ENCODE measurements at places on chromosomes 4 and X.

GRCh38 chr4:94127707-94128328 is 79.8 kb upstream of the SMARCAD1 start:
- no peak for DNase-seq

- no peak for DNase-seq
Observed at GRCh38 chrX:18424482-18425198, 768 bp upstream of the CDKL5 start.

DNA sequence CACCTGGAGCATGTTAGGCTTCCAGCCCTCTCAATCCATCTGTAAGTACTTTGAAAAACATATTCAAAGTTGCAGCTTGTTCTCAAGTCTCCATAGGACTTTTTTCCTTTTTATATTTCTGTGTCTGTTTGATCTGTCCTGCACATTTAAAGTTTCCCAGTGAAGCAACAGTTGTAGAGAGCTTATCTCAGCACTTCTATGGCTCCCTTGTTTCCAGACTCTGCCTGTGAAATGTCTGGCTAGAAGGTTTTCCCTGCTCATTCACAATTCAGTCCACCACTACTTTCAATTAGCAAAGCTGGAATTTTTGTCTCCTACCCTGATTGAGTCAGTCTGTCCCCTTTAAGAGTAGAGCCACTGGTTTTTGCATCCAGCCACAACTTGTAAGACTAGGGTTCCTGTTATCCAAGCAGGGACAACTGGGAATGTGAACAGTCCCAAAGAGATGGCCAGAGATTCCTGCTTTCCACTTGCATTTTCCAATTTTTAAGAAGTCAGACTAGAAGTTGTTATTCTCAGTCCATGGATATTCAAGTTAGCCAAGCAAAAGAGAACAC is 116.1 kb downstream of the GASK1B start:
- no peak for DNase-seq

- DNase-seq = no peak
Observed at GRCh38 chrX:109818976-109819375, 85.9 kb upstream of the ACSL4 start.

DNA sequence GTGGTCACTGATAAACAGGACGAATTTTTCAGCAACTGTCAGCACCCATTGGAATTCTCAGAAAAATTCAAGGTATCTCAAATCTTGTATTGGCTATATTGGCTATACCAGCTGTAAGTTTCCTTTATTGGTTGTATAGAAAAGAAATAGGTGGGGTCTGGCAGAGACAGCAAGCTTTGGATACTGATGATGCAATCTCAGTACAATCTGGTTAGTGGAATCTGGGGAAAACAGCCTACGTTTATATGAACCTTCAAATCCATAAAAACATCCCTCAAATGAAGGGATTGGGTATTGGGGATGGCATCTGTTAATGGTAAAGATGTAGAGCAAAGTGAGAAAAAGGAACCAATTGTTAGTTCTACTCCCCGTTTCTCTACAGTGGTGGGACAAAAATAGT is 76.4 kb upstream of the MBNL3 start:
- DNase-seq = no peak

- DNase-seq = no peak
Observed at GRCh38 chr4:147134536-147135210, 189.0 kb upstream of the TTC29 start.

DNA sequence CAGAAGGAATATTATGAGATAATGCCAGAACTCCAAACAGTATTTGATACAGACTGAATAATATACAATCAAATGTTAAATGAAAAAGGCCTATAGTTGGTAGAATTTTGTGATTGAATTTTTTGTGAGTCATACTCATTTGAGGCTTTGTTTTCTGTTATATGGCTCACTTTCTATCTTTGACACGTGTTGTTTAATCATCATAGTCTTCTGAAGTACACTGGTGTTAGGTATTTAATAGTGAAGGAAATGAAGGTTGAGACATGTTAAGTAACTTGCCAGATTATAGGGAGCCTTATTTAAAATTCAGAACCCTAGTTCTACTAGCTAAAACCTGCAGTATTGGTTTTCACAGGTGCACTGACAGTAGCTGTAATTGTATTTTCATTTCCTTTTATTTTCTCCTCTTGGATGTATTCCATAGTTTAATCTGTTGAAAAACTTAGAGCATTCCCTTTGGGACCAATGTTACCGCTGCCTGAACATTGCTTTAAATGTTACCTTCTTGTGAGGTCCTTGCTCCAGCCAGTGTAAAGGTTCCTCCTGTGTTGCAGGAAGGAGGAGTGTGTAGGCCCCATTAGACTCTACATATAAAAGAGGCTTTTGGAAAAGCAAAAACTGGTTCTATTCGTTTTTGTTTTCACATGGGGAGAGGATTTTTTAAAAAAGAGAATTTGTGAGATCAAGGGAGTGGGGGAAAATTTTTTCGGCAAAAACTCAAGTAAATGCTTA is 224.1 kb downstream of the ARHGAP10 start:
- no peak for DNase-seq

DNA sequence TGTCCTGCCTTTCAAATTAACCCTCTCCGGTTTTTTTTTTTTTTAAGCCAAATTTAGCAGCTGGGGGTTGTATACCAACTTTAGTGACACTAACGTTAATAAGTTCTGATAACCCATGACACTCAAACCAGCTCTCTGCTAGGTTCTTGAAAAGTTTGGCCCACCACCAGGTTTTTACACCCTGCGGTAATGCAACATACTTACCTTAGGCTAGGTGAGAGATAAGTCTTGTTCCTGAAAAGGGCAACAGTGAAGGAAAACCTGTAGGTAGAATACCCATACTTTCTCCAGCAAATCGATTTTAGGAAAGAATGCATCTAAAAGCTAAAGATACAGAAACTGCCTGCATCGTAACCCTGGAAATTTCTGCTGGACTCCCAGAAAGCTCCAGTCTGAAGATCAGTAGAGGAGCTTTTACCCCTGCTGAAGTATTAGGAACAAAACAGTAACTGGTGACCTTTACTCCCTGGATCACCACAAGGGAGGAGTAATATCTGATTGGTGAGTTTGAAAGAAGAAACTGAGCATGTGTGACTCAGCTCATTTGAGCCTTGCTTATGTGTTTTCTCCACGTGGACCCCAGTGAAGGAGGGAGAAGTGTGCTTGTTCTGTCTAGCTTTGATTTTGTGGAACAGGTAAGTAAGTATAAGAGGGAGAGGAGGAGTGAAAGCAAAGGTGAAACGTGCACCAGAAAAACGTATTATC is 34.4 kb upstream of the COX18 start:
- no peak for DNase-seq

DNA sequence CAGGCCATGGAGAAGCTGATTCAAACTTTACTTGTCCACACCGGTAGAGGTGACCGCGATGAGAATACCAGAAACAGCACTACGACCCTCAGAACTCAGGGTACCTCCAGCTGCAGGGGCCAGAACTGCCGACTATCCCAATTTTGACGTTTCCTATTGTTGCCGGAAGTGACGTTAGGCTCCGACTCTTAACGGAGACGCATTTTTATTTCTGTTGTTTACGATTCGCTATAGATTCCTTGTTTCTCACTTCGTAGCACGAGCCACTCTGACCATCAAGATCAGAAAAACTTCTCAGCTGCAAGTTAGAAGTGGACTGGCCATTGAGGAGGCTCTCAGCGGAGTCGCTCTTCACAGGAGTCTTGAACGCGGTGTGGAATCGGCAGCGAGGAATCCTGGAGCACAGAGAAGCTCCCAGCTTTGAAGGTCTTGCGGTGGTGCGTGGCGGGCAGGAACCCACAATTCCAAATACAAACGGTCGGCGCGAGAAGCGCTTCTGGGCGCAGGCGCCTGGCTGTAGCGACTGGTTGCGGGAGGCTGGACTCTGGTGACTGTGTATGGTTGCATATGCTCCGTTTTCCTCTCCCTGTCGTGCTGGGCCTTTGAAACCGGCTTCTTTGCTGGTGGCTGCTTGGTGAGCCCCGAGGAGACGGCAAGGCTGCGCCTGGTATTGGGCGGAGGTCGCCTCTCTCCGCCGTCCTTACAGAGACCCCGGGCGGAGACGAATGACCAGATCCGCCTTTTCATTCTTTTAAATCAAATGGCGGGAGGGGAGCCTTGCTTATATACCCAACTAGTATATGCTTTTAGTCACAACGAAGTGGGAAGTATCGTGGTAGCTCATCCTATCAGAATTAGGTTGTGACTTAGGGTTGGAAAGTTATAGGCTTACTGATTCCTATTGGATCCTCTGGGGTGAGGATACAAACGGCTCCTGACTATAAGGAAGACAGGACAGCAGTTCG is at the start of the genes CEP44 and FBXO8:
Gene CEP44, plus strand, starts transcription at position 405 of the 965 bp plus-strand sequence. CDS start 15,211 bp downstream, outside the sequence.
Gene FBXO8, minus strand, starts transcription at position 161 of the 965 bp plus-strand sequence. CDS start 20,575 bp downstream, outside the sequence.
- DNase-seq = peak; percentile 29

All from stimulated activated CD4-positive, alpha-beta T cell treated with anti-CD3 and anti-CD28 coated beads, TNF-alpha, amount 100 ng/mL, for 4 hours (primary cell).